ENCODE measurements at places on chromosomes 7 and 10.

DNA sequence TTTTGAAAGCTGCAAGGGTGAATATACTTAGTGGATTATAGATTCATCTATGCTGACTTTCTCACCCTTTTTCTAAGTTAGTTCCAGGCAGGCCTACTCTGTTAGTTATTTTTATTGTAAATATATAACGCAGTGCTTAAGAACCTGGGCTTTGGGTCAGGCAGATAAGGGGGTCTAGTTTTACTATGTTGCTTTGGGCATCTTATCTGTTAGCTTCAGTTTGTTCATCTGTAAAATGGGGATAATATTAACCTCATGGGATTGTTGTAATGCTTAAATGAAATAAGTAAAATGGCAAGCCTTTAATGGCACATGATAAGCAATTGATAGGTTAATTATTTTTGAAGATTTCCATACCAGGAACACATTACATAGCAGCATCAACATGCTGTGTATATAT is 79.5 kb downstream of the ST7 start:
- DNase-seq: no peak

DNA sequence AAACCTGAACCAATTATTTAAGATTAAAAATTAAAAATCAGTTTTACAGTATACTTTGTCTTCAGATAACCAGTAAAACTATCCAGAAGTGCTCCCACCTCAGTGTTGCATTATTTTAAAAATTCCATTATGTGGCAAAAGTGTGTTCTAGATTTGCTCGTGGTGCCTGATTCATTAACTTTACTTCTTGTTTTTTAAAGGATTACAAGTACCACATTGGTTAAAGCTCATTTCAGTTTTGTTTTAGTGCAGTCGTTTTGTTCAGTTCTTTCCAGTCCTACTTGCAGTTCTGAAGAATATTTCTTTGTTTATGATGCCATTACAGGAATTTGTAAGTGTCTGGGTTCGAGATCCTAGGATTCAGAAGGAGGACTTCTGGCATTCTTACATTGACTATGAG is 69.0 kb downstream of the SNX10 start:
- DNase-seq: no peak

DNA sequence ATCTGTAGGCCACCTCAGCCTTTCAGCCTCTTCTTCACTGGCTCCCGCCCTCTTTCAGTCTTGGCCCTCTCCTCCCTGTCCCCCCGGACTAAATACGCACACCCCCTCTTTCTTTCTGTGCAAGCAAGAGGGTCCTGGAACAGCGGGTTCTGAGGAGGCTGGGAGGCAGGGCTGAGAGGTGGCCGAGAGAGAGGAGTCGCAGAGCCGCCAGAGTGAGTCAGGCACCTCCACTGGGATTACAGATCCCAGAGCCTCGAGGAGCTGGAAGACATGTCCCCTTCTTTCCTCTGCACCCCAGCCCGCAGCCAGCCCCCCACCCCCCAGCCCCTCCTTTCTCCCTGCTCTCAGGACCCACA is 182 bp downstream of the CCDC136 start:
- no peak for DNase-seq

GRCh38 chr10:114525368-114525949 is 121.2 kb upstream of the AFAP1L2 start:
- DNase-seq: peak; percentile 50

DNA sequence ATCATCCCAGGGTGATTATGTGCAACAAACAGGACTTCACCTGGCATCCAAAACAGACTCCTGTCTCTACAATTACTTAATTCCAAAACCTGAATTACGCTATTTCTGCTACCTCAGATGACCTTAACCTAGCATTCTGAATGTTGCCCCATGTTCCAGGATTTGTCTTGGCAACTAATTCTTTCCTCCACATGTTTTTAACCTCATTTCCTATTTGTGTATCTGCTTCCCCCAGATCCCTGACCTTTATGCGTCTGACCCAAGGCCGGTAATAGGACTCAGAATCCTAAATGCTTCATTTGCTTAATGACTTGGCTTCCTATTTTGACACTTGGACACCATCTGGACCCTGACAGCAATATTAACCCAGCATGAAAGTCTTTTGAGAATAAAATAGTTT is 8.7 kb upstream of the ING3 start:
- DNase-seq: no peak

- DNase-seq: no peak
Observed at GRCh38 chr7:608954-609353, 89.3 kb upstream of the PDGFA start.

GRCh38 chr7:99112097-99112496 is 31.8 kb downstream of the SMURF1 start:
- no peak for DNase-seq

DNA sequence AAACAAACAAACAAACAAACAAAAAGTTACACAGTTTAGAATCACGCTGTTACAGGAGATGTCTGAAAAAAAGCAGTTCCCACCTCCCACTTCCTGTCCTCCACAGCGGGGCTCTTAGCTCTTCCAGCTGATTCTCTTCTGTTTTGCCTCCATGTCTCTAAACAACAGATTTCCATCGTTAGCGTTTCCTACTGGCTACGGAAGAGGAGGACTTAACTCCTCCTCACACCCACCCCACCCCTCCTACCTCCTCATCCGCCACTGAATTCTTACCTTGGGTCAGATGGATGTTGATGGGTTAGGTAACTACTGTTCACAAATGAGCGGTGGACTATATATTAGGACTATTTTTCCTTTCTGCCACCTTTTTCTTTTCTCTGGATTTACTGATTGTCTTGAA is 36.8 kb upstream of the NUB1 start:
- no peak for DNase-seq

GRCh38 chr10:48507933-48508790 is 96.7 kb downstream of the ARHGAP22 start:
- DNase-seq: no peak

DNA sequence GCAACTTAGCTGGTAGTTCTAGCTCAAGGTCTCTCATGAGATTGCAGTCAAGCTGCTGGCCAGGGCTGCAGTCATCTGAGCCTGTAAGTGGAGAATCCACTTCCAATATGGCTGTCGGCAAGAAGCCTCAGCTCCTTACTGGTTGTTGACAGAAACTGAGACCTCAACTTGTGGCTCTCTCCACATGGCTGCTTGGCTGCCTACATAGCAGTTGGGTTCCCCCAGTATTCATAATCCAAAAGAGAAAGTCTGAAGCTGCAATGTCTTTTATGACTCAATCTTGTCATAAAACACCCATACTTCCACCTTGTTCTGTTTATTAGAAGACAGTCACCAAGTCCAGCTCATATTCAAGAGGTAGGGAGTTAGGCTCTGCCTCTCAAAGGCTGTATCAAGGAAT is 334.9 kb upstream of the KMT2E start:
- no peak for DNase-seq

- DNase-seq: no peak
Observed at GRCh38 chr10:61052469-61053205, 108.7 kb upstream of the RHOBTB1 start.

DNA sequence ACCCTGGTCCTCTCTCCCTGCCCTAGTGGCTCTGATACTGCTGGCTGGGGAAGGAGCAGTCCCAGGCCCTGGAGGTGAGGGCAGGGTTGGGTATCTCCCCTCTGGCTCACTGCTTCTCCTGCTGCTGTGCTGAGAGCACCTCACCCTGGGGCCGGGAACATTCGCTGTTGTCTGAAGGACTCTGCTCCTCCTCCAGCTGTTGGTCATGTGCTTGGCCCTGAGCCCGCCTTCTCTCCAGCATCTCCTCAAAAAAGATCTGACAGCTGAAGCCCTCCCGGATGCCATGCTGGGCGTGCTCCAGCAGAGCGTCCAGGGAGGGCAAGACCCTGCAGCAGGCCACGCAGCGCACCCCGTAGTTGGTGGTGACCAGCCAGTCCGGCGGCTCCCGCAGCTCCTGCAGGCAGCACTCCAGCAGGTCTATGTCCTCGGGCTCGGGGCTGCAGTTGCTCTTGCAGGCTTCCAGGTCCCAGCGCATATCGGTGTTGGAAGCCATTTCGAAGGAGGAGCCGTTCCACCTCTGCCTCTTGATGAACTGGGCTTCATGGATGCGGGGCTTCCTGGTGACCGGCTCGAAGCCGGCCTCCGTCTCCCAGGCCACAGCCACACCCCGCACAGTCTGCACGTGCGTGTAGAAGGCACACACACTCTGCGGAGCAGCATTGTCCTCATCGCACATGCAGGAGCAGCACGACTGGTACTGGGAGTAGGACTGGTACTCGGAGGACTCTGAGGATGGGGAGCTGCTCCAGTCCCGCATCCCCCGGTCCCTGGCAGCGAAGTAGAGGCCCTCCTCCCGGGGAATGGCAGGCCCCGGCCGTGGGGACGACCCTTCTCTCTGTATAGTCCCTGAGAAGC is 2.1 kb downstream of the FAM170B start:
- no peak for DNase-seq

- no peak for DNase-seq
Observed at GRCh38 chr10:124577651-124578050, 116.0 kb downstream of the LHPP start.

DNA sequence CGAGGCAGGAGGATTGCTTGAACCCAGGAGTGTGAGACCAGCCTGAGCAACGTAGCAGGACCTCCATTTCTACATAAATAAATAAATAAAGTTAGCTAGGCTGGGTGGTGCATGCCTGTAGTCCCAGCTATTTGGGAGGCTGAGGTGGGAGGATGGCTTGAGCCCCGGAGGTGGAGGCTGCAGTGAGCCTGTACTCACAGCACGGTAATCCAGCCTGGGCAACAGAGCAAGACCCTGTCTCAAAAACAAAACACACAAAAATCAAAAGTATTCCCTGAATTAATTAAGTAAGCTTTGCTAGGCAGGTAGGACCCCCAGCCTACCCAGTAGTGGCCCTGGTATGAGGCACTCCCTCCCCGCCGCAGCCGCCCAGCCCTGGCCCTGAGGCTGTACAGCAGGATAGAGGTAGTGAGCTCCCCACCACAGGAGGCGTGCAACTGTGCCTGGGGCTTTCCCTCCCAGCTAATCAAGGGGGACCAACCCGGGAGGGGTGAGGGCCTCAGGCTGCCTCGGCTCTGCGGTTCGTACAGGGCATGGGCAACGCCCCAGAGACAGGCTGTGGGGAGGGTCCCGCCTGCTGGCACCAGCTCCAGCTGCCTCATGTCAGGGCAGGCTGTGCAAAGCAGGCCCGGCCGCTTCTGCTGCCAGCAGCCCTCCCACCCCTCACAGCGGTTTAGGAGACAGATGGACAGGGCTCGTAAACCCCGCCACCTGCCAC is 1.0 kb upstream of the CYP2W1 start:
- no peak for DNase-seq

- no peak for DNase-seq
Observed at GRCh38 chr7:128783143-128783861, 7.7 kb upstream of the OPN1SW start.

- DNase-seq: no peak
Observed at GRCh38 chr10:48503293-48503911, 101.5 kb downstream of the ARHGAP22 start.

- no peak for DNase-seq
Observed at GRCh38 chr7:16348251-16348650, 73.1 kb downstream of the CRPPA start.

DNA sequence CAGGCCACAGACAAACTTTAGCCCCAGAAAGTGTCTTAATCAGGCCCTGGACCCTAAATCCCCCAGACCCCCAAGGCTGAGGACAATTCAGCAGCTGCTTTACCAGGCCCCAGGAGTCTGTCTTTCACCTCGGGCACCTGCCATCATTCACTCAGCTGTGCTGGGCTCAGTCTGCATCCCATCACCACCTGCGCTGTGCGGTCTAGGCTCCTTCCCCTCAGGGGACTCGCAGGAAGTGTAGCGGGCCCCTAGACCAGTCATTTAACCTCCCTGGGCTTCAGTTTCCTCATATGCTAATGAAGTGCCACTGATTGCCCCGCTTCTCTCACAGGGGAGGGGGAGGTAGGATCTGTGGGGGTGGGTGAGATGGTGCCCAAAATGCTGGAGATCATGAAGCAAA is 76.4 kb upstream of the ZMIZ1 start:
- peak; percentile 19 for DNase-seq
